Fibroblast of skin of abdomen (primary cell): ENCODE measurements at places on chromosomes 1 and 21.
A peak's percentile ranks its signal among the peaks of the same experiment; 100 is the strongest.

DNA sequence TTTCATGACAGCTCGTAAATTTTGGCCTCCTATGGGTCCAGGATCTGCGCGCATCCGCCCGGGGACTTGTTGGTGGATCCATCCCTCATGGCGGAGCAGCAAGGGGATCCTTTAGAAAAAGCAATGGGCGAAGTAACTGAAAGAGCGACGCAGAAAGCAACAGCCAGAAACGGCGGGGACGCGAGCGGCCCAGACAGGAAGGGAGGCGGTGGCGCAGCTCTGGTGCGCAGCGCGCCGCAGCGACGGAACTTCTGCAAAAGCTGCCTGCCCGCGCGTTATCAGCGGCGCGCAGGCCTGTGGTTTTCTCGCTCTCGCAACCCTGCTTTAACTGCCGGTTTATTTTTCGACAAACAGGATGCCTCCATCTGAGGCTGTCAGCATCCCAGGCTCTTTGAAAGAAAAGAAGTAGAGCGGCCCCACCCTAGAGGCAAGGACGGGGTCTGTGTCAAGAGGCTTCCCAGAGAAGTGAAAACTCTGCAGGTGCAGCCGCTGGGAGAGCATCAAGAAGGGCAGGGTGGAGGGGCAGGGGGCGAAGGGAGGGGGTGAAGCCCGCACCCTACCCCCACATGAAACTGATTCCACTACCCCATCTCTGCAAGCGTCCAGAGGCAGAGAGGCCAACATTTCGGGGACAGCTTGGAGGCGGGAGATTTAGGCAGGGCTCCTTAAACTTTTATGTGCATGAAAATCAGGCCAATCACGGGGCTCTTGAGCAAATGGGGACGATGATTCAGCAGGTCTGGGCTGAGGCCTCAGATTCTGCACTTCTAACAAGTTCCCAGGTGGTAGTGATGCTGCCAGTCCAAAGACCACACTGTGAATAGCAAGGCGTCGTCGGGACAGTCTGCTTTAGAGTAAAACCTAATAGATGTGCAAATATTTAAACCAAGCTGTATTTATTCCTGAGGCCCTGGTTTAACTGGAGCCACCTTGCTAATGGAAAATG lies 22.2 kb downstream of the RUNX1 start:
- DNase-seq: peak; percentile 48

GRCh38 chr1:202165267-202165941 lies 5.0 kb upstream of the PTPN7 start:
- DNase-seq: no peak

GRCh38 chr1:180524915-180525714 lies 22.7 kb upstream of the ACBD6 start:
- no peak for DNase-seq

DNA sequence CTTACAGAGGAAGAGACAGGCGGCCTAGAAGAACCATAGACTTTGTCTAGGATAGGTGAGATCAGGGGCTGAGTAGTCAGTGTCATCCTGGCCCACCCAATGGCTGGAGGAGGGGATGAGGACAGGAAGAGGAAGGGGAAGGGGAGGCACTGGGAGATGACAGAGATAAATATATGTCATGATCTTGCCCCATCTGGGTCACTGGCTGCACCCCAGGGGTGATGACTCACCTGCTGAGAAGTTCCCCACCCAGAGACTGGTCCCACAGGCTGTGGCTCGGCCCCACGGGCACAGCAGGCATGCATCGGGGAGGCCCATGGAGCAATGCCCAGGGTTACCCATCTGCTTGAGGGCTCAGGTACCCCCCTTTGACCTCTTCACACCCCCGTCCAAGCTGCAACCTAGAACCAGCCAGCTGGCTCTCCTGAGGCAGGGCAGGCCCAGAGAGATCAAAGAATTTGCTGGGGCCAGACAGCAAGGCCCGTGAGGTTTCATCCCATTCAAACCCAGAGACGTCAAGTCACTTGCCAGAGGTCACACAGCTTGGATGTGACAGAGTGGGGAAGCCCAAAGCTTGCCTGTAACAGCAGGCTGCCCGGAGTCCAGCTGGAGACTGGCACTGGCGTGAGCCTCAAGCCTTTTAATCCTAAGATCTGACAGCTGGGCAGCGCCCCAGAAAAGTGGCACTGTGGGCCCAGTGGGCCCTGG lies 34.7 kb upstream of the CASZ1 start:
- DNase-seq: no peak

- no peak for DNase-seq
Measured at GRCh38 chr1:7581754-7582459, 189.2 kb upstream of the VAMP3 start.

DNA sequence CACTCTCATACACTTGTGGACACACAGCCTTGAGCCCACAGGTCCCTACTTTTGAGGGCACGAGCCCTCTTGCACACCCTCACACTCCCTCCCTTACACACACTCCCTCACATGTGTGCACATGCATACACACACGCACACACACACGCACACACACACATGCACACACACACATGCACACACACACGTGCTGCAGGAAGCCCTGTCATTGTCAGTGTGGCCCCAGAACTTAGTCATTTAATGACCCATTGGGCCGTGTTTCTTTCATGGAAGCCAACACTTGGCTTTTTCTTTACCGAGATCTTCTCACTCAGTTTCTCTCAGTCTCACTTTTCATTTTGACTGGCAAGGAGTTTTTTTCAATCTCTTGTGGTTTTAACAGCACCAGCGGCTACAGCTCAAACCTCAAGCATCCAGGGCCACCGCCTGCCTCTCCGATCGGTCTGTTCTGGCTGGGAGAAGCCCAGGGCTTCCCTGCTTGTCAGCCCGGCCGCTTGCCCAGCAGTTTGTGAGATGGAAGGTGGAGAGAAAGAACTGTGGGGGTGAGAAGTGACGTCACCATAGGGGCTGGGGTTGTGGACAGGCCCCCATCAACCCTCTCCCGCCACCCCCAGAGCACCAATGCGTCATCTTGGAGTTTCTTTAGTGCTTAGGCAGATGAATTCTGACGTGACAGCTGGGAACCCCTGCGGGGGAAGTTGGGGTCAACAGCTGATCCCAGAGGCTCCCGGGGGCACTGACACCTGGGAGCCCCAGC lies 15.8 kb upstream of the TNFRSF8 start:
- DNase-seq: peak; percentile 59

DNA sequence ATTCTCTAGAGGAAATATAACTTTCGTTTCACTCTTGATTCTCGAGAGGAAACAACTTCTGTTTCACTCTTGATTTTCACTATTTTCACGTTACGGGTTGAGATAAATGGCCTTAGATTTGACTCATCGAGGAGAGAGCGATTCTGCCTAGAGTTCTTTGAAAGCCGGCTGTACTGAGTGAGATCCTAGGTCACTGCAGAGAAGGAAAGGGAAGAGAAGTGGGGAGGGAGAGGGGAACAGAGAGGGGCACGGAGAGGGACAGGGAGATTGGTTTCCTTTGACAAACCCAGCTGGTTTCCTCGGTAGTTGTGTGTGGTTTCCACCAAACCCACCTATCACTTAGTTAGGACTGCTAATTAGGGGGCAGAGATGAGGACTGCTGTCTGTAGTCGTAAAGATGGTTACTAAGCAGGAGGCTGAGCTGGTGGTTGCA lies 21.6 kb upstream of the GPR137B start:
- DNase-seq: no peak

GRCh38 chr1:246002725-246003441 lies 504.2 kb downstream of the SMYD3 start:
- peak; percentile 89 for DNase-seq

GRCh38 chr1:225044258-225044657 lies 114.8 kb downstream of the DNAH14 start:
- DNase-seq: peak; percentile 10

DNA sequence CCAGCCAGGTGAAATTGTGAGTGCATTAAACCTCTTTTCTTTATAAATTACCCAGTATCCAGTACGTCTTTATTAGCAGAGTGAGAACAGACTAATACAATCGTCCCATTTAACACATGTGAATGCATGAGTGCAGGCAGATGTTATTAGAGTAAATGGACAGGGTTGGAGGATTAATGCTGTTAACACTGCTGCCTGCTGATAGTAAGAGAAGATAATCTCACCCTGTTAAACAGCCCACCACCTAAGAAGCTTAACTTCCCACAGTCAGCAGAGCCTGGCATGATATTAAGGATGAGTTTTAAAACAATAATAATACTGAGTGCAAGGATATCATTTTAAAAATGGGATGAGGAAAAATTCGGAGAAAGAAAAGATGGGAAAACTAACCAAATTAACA lies 181.4 kb upstream of the LHX8 start:
- DNase-seq: no peak

- DNase-seq: no peak
Measured at GRCh38 chr1:159483501-159483900, 44.0 kb downstream of the OR10J1 start.

DNA sequence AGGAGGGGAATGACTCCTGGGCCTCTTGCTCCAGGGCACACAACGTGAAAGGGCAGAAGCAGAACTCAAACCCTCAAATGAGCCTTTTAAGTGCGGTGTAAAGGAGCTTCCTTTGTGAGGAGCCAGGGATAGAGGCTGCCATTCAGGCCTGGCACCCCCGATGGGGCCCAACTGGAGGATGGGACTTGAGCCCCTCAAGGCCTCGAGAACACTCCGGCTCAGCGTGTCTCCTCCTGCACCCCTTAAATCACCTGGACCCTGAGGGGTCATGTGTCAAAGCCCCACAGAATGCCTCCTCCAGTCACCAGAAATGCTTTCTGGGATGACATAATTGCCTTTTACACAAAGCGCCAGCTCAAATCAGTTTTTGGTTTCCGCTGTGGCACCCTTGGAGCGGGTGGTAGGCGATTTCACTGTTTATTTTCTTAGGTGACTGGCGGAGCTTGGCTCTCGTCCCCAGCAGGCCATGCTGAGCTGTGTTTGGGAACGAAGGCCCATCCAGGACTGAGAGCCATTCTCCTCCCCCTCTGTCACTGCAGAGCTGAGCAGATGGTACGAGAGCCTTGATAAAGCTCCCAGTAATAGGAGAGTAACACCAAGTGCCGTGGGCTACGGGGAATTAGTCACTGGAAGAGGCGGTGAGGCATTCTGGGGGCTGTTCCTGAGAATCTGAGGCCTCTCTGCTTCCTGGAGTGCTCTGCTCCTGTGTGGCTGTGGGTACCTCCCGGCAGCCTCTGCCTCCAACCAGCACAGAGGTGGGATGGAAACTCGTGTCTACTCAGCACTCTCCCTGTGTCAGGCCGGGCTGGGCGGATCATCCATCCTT lies 163.0 kb downstream of the GRIK3 start:
- DNase-seq: no peak

- peak; percentile 60 for DNase-seq
Measured at GRCh38 chr1:15328351-15329103, 81.2 kb upstream of the EFHD2 start.

- DNase-seq: peak; percentile 12
Measured at GRCh38 chr1:6148497-6149241, 31.5 kb downstream of the CHD5 start.

DNA sequence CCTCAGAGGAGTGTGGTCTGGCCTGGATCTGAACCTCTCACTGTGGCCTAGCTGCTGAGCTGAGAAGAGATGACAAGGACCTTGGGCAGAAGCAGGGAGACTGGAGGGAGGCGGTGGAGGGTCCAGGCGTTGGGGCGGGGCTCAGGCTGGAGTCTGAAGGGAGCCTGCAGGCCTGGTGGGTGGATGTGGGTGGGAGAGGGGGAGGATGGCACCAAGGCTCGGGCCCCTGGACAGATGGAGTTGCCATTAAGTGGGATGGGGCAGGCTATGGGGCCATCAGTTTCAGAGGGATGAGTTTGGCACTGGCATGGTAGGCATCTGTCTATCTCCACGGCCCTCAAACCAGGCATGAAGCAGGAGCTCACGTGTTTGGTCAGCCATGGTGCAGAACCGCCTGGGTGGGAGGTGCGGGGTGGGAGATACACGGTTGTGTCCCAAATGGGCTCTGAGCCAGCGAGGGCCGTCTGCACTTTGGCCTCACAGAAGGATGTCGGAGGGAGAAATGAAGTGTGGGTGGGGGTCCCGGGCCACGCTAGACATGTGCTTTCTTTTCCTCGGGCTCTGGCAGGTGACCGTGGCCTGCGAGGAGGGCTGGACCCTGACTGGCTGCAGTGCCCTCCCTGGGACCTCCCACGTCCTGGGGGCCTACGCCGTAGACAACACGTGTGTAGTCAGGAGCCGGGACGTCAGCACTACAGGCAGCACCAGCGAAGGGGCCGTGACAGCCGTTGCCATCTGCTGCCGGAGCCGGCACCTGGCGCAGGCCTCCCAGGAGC lies 23.6 kb downstream of the PCSK9 start:
- DNase-seq: no peak

DNA sequence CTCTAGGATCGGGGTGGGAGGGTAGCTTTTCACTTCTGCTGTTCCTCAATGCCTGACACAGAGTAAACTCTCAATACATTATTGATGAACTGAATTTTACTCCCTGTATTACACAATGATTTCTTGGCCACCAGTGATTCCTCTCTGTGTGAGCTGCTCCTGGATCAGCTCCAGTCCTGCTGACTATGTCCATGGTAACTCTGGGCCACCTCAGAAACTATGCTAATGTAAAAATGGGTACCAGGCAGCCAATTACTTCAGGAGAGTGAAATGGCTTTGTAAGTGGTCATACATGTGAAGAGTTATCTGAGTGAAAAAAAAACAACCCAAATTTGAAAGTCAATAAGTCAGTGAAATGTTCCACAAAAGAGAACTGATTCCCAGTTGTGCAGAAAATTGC lies 311.0 kb downstream of the KCNH1 start:
- DNase-seq: no peak

- no peak for DNase-seq
Measured at GRCh38 chr1:167627865-167628641, 2.0 kb upstream of the RCSD1 start.

- no peak for DNase-seq
Measured at GRCh38 chr1:193588311-193589082, 402.1 kb upstream of the B3GALT2 start.

DNA sequence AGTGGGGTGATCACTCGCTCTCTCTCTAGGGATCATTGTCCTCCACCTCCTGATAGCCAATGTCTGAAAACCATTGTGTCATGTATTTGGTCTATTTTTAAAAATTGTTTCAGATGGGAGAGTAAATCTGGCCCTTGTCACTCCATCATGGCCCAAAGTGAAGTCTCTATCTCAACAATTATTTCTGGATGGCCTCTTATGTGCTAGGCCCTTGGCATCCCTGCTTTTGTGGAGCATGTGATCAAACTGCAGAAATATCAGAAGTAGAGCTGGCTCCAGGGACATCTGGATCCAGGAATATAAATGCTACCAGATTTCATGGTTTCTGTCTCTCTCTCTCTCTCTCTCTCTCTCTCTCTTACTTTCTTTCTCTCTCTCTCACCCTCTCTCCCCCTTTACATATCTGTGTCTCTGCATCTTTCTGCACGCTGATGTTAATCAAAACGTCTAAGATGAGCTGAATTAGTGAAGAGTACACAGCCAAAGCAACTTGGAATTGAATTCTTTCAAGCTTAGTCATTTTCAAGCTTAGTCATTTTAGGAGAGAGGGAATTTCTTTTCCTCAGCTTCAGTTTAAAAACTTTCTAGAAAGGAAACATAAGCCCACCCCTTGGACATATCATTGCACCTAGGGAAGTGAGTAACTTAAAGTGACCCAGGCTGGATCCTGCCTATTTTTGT lies 47.4 kb upstream of the DOCK7 start:
- DNase-seq: peak; percentile 92

DNA sequence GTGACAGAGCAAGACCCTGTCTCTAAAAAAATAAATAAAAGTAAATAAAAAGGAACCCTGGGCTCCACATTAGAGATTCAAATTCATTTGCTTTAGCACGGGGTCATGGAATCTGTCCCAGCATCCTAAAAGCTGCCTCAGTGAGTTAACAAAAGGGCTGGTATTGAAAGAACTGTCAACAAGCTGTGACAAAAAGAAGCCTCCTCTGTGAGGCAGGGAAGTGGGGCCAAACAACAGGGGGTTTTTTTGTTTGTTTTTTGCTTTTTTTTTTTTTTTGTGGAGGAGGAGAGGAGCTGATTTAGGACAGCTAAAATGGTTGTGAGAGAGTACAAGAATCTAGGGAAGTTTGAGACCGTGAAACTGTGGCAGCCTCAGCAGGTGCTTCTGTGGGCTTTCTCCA lies 115.7 kb downstream of the LIPI start:
- DNase-seq: no peak
